ENCODE measurements at places on chromosomes 13 and 19.

DNA sequence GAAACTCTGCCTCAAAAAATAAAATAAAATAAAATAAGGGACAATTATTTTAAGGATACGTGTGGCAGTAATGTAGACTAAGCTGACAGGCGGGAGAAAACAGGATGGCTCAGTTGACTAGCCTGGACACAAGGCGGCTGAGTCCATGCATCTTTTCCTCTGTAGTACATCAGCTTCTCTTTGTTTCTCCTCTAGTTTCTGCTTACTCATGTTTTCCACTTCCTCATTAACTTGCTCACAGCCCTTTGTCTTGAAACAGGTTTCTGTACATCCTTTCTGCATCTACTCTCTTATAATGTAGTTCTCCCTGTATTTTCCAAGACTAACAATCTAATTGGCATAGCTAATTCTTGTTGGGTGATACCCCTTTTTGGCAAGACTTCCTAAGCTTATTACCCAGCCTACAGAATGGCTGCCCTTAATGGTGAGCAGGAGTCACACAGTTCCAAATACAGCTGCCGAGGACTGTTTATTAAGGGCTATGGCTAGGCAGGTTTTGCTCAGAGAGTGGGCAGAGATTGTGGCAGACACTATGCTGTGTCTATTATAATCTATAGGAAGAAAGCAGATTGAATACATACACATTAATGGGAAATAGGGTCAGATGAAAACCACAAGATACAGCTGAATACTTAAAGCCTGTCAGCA is 58.7 kb upstream of the KLF5 start:
- DNase-seq = peak; percentile 47

- peak; percentile 55 for DNase-seq
Measured at GRCh38 chr13:41905600-41906254, 55.2 kb downstream of the VWA8 start.

GRCh38 chr19:2782936-2783780 is at the start of gene SGTA:
SGTA (minus strand) TSS chr19:2783273; CDS start chr19:2769068, 14,205 bp downstream.
- peak; percentile 99 for DNase-seq

GRCh38 chr13:48192411-48192935 is 40.5 kb upstream of the ITM2B start:
- no peak for DNase-seq

GRCh38 chr19:30336290-30336689 is 35.9 kb upstream of the ZNF536 start:
- no peak for DNase-seq

DNA sequence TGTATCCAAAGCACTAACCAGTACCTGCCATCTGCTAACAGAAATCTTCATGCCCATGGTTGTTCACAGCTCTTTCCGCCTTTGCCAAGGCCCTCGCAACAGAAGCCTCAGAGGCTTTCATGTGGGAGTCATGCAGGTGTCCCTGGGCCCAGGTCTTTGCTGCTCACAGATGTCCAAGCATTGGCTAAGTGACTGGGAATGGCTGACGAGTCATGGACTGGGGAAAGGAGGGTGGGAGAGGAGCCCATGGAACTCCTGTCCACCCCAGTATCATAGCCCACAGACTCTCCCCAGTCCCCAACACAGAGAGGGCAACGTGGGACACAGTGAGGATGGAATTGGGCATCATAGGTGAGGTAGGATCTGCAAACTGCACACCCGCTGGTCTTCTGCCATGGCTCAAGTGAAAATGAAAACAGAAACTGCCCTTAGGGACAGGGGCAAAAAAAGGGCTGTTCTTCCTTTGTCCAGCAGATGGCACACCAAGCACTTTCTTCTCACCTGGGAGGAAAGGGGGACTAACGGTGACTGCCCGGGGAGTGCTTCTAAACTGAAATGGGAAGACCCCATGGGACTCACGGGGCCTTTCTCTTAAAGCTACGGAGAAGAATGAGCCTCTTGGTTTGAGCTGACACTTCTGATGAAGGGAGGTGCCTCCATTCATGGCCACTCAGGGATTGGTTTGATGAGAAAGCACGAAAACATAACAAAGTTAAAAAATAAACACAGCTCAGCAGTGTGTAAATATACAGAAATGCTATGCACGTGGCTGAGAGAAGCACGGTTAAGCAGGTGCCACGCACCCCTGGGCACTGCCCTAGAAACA is 11.1 kb upstream of the DHRS12 start:
- DNase-seq = peak; percentile 71

GRCh38 chr13:28333204-28333881 is 161.6 kb downstream of the FLT1 start:
- no peak for DNase-seq
